ENCODE measurements at places on chromosomes 11 and 22.
A peak's percentile ranks its signal among the peaks of the same experiment; 100 is the strongest.

DNA sequence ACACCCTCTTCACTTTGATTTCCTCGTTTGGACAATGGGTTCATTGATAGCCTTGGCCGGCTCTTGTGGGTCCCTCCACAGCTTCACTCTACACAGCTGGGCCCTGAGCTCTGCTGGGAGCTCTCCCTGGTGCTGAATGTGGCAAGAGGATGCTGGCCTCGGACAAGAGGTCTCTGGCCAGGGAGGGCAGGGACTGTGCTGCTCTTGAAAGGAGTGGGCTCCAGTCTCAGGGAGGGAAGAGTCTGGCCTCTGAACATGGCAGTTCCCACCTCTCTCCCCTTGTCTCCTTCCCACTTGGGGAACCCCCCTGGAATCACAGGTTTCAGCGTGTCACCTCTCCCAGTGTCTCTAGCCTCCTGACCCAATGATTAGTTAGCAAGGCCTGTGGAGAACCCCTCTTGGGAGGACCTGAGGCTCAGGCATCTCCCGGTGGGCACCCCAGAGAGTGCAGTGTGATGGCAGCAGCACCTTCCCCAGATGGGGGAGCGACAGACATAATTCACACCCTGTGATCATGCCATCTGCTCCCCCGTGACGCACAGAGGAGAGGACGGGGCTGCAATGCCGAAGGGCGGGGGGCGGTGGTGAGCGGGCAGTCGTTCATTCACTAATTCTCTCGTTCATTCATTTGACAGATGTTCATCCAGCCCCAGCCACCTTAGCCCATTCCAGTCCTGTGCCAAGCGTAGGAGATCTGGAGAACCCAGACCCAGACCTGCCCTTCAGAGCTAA, 2.8 kb upstream of the CABP7 start:
- peak; percentile 69 for DNase-seq

DNA sequence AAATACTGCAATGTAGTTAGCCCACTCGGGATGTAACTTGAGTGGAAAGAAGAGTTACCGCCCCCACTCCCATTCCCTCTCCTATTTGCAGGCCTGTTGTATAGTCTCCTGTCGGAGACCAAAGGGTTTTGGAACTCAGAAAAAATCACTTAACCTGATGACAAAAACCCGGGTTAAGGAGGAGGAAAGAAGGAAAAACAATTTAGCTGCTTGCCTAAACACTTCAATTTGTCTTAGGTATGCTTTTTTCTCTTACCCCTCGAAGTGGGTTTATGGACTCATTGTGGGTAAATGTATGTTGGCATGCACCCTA, 2.2 kb downstream of the YAP1 start:
- DNase-seq, result no peak

- DNase-seq, result peak; percentile 99
Measured at GRCh38 chr11:3841426-3842350, 929 bp upstream of the RHOG start.

- DNase-seq, result peak; percentile 93
Measured at GRCh38 chr11:69638941-69639681, 1.8 kb upstream of the CCND1 start.

DNA sequence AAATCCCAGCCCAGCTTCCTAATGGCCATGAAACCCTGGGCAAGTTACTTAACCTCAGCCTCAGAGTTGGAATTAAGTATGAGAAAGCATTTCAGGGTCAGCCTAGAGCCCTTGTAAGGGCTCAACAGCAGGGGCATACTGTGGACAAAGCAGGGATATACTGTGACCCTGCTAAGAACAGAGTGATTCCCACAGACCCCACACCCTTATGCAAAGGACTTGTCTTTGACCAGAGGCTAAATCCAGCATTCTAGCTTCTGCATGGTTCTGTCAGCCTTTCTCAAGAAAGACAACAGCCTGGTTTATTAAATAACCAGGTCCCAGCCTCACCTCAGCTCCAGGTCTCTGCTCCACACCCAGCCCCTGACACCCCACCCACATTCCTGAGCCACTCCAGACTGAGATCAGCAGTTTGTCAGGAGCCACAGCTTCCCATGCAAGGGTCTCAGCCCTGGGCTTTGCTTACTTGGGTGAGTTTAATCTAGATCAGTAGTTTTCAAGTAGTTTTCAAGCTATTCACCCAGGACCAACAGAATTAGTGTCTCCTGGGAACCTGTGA, 69.2 kb downstream of the GALNT18 start:
- DNase-seq, result no peak

DNA sequence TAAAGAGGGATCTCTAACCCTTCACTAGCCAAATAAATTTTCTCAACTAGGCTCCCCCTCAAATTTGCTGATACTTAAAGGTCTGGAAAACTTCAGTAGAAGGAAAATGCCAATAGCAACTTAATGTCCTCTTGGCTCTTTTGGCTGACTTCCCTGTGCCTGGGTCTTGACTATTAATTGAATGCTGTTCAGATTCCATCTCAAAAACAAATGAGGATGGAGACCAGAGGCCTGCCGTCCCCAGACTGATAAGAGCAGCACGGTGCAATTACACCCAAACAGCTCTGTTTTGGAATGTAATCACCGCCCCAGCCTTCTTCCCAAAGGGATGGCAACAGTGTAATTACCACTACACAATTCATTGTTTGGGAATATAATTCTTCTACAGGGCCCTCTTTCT, 89.3 kb upstream of the CHRM4 start:
- DNase-seq, result no peak

- DNase-seq, result no peak
Measured at GRCh38 chr22:35549328-35549727, 8.7 kb downstream of the RASD2 start.

DNA sequence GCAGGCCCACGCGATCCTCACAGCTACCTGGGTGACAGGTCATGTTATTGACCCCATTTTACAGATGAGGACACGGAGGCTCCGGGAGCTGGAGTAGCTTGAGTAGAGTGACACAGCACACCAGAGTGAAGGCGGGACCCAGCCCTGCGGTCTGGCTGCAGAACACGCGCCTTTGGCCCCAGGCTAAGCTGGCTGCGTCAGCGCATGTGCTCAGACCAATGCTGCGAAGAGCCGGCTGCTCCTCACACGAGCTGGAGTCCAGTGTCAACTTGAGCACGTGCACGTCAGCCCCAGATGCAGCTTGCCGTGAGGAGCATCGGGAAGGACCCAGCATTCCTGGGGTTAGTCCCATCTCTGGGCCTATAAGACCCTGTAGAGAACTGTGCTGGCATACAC, 49.9 kb downstream of the SCUBE1 start:
- no peak for DNase-seq

- DNase-seq, result no peak
Measured at GRCh38 chr11:7021318-7021717, 1.0 kb downstream of the NLRP14 start.

DNA sequence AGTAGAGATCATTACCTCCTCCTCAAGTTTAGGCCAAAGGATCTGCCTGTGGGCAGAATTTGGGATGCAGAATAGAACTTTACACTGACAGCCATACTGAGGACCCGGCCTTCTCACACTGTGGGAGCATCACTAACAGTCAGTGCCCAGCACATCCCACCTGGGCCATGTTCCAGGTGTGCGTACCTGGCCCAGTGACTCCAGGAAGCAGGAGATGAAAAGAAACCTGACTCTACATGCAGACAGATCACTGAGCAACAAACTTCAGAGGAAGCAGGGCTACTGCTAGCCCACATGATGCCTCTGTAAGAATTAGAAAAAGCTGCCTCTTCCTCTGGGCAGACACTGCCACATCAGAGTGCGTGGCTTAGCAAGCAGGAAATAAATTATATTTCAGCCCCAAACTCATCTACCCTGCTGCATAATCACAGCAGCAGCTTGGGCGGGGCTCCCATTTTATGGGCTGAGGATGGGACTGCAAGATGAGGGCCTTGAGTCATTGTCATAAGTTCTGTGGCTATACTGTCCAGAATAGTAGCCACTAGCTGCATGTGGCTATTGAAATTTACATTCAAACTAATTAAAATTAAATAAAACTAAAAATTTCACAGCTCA, 6.0 kb upstream of the LMO2 start:
- peak; percentile 66 for DNase-seq

GRCh38 chr11:40294349-40294735, 1165.1 kb downstream of the LRRC4C start:
- DNase-seq, result no peak

GRCh38 chr11:118223992-118224391, 819 bp downstream of the JAML start:
- no peak for DNase-seq

- no peak for DNase-seq
Measured at GRCh38 chr11:6657346-6657745, 1.7 kb upstream of the DCHS1 start.

DNA sequence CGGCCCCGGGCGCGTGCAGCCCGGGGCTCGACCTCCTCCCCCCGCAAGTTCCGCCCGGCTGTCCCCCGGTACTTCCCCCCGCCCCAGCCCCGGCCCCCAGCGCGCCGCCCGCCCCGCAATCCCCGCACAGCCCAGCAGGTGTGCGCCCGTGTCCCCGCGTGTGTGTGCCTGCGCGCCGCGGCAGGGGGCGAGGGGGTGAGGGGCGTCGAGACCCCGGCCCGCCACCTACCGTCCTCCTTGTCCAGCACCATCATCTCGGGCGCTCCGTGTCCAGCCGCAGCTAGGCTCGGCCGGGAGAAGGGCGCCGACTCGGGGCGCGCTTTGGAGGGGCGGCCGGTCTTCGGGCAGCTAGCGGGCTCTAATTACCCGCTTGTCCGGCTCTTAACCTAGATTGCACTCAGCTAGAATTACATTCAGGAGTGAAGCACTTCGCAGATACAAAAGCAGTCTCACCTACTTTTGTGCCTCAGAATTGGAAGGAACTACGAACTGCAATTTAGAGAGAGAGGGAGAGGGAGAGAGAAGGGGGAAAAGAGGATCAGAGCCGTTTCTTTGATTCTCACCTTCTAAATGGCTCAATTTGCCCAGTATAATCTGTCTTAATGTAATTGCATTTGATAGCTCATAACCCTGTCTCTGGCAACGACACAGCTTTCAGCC, 439 bp downstream of the LMO1 start:
- DNase-seq, result peak; percentile 5

All from suppressor macrophage treated with lipopolysaccharide for 1 hour (primary cell).